Stimulated activated CD4-positive, alpha-beta T cell treated with anti-CD3 and anti-CD28 coated beads, Interleukin-4, amount 100 ng/mL, for 48 hours (primary cell): ENCODE measurements at places on chromosomes 7 and 10.

DNA sequence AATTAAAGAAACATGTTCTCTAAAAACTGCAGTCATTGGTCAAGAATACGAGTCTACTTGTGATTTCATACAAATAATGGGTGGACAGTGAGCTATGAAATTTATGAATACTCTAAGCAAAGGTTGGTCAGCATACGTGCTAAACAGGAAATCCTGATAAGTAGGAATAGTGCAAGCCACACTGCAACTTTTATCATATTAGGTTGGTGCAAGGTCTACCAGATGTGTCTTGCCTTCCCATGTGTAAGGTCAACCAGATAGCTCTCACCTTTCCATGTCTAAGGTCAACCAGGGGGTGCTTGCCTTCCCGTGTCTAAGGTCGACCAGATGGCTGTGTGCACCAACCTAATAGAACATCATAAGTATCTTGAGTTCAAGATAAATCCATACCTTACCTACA lies 2.0 kb upstream of the ITGB1 start:
- DNase-seq, result no peak

- DNase-seq, result no peak
Observed at GRCh38 chr7:91263384-91264045, 718 bp upstream of the FZD1 start.

- no peak for DNase-seq
Observed at GRCh38 chr7:28201131-28201530, 20.5 kb upstream of the JAZF1 start.

DNA sequence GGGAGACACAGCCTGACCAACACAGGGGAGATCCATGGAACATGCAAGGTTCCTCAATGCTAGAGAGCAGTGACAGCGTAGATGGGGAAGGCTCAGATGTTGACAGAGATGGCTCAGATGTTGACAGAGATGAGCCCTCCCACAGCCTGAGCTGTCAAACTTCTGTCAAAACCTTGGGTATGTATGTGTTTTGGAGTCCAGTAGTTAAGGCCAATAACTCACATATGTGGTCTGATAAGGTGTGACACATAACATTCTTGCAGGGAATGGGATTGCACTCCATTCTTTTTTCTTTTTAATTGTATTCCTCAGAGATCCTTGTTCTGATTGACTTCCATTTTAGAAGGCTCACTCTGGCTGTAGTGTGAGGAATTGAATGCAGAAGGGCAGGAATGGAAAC lies 136.3 kb downstream of the C1GALT1 start:
- DNase-seq, result no peak

DNA sequence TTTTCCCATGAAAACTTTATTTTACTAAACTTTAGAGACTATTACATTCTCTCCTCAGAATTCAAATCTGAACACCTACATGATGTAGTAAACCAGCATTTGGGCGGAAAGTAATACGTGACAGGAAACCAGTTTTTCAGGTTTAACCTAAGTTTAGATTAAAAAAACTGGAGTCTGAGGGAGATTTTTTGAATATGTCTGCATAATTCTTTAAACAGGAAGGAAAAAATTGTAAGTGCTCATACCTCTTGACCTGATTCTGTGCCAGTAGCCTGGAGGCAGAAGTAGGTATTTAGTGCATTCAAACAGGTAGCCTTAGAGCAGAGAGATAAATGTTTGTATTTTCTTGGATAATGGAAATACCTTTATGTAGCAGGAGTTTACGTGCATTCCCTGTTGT lies 224.3 kb downstream of the MDFIC start:
- DNase-seq, result no peak

- no peak for DNase-seq
Observed at GRCh38 chr10:86601956-86602602, 52.3 kb upstream of the OPN4 start.
